ENCODE measurements at places on chromosomes 4 and X.

DNA sequence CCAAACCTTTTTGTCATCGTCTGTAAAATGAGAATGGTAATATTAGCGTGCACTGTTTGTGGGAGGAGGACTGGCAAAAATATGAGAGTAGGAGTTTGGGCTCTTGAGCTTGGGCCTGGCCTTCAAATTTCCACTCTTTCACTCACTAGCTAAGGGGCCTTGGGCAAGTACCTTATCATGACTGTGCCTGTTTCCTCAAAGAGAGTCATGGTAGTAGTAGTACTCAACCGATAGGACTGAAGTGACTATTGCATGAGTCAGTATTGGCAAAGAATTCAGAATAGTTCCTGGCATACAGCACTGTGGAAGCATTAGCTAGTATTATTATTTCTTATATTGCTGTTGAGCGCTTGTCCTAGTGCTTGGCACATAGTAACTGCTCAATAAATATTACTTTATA lies 16.0 kb upstream of the RBM3 start:
- DNase-seq = no peak

DNA sequence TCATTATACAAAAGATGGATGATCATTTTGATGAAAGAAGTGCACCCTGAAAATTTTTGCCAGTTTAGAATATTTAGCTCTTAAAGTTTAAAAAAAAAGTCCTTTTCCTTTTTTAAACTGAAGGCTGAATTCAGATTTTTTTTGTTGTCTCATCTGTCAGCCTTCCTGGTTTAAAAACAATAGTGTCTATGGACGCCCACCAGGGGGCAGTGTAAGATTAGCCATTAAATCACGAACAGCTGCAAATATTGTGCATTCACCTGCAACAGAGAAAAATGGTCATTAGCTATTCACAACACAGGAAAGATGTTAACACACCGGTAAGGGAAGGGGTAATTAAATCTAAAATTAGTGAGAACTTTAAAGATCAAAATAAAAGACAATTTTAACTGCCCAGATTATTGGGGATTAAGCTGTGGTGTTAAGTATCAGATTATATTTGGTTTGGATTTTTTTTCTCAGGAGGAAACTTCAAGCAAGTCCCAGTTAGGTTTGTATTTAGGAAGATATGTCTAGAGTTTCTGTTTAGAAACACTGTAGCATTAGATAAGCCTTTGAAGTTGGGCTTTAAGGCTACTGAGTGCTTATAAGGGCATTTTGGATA lies 4.4 kb upstream of the CXorf38 start:
- peak; percentile 53 for DNase-seq

DNA sequence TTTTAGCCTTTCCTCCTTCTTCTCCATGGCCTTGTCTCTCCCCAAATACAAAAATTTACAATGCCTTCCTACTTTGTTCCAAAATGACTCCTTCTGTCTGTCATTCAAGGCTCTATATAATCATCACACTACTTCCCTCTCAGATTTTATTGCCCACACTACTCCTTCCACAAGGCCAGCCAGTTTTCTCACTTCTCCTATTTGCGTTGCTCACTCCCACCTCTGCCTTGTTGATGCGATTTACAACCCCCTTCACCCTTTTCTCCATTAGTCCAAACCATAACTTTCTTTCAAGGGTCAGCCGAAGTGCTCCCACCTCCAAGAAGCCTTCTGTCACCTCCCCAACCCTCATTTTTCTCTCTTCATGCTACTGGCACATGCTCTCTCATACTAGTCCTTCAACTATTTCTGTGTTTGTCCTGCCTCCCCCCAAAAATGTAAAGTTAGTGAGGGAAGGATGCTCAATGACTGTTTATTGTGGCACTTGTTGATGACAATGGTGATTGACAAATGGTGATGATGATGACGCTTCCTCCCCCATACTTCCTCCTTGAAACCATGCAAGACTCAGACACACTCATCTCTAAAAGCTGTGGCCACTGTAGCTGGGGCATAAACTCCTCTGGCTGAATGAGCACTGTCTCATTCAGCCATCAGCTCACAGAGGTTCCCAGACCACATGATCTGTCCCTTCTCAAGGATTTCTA lies 2.7 kb upstream of the XKRX start:
- DNase-seq = no peak

DNA sequence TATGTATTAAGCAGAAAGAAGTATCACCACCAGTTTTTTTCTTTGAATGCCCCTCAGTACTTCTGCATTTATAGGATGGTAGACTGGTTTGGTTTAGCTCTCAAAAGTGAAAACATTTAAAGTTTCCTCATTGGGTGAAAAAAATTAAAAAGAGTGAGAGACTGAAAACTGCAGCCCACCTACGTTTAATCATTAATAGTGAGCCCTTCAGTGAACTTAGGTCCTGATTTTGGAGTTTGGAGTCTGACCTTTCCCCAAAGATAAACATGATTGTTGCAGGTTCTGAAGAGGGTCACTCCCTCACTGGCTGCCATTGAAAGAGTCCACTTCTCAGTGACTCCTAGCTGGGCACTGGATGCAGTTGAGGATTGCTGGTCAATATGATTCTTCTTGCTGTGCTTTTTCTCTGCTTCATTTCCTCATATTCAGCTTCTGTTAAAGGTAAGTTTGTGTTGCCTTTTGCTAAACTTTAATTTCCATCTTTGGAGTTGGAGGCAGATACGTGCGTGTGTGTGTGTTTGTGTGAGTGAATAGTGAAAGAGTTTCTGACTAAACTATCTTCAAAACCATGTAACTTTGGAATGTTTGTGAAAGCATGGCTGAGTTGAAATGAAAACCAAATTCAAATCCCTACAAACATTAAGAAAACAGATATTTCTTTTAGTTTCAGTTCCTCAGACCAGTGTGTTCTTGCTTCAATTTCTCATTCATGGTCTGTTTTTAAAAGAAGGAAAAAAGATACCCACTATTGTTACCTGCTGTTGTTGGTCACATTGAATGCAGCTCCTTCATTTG lies at the start of gene MTTP:
Gene MTTP (plus strand): TSS at position 295 of the 795 bp plus-strand sequence. CDS start 86 bp downstream, at position 381.
- no peak for DNase-seq

GRCh38 chr4:139915037-139915436 lies 238.9 kb downstream of the MAML3 start:
- no peak for DNase-seq

- peak; percentile 66 for DNase-seq
Measured at GRCh38 chrX:45851434-45851991, 650.8 kb upstream of the DIPK2B start.

DNA sequence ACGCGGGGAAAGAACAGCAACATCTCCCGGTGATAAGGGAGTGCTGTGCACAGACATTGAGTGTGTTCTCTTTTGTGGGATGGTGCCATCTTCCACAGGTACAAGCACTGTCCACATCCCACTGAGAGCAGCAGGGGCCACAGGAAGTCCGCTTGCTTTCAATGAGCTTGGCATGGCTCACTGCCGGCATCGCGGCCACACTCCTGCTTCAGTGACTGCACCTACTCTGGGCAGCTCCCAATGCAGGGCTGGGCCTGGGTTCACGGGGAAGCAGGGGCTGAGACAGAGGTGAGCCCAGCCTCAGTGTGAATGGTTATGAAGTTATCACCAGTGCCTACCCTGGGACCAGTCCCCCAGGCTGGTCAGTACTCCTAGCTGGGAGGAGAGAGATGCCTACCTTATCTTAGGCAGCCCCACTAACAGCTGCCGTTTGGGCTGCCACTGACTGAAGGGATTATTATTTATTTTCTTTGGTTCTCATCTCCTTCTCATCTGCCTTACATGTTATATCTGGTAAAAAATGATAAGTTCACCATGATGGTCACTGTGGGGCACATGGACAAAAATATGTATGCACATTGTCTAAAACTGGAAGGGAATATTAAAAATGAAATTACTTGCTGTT lies 99.2 kb downstream of the MGST2 start:
- no peak for DNase-seq

- no peak for DNase-seq
Measured at GRCh38 chr4:113785781-113786180, 24.2 kb upstream of the CAMK2D start.

- DNase-seq = no peak
Measured at GRCh38 chr4:138090150-138090917, 151.8 kb downstream of the SLC7A11 start.

DNA sequence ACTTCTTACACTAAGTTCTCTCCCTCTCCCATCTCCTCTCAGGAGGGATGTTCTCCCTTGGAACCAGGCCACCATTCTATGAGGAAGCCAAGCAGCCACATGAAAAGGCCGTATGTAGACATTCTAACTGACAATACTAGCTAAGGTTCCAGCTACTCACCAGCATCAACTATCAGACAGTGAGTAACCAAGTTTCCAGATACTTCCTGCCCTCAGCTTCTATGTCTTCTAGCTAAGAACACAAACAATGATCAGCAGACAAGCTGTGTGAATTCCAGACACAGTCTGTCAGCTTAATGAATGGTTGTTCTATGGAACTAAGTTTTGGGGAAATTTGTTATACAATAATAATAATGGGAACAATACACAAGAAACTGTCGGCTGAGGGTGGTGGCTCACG lies 50.8 kb downstream of the SMIM14 start:
- DNase-seq = no peak

DNA sequence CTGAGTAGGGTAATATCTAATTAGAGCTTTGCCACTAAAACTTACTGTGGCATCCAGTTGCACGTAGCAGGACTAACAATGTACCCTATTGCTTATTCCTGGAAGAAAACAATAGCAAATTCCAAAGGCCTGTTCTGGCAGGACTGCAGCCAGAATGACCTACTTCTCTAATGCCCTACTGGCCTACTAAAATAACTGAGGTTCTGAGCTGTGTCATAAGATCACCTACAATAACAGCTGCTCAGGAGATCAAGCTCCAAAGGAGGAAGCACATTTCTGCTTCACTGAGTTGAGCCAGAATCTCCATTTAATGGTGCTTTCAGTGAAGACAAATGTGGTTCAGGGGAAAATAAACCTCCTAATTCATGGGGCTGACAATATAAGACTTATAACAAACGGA lies 42.2 kb upstream of the CXCL8 start:
- DNase-seq = no peak

DNA sequence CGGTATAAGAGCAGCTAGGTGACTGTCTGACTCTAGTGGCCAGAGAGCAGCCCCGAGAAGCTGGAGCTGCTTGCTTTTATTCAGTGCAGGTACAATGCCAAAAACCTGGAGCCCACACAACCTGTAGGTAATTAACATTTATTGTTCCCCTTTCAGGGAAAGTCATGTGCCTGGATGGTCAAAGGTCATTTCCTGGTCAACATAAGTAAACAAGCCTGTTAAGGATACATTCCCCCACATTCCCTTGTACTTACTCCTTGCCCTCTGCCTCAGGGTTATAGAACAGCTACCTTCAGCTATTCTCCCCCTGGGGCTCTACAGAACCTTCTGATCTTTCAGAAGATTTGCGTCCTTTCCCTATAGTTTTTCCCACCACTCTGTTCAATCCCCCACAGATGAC lies 253.4 kb downstream of the TMA16 start:
- DNase-seq = no peak
